NCI-H526 (cell line): ENCODE measurements at places on chromosomes 7 and 10.
A peak's percentile ranks its signal among the peaks of the same experiment; 100 is the strongest.

DNA sequence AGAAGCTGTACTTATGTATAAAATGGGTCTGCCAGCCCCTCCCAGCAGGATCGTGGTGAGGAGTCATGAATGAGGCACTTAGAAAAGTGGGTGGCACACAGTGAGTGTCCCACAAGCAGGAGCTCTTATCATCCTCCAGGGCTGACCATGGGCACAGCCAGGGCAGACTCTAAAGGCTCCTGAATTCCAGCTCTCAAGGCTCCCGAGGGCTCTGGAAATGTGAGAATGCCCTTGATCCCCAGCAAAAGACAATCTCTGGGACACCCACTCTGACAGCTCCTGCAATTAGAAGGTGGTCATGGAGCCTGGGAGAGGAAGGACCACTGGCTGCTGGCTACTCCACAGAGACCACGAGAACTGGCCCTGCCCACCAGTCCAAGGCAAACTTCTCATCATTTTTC lies 1.6 kb downstream of the VSTM4 start:
- no peak for DNase-seq

DNA sequence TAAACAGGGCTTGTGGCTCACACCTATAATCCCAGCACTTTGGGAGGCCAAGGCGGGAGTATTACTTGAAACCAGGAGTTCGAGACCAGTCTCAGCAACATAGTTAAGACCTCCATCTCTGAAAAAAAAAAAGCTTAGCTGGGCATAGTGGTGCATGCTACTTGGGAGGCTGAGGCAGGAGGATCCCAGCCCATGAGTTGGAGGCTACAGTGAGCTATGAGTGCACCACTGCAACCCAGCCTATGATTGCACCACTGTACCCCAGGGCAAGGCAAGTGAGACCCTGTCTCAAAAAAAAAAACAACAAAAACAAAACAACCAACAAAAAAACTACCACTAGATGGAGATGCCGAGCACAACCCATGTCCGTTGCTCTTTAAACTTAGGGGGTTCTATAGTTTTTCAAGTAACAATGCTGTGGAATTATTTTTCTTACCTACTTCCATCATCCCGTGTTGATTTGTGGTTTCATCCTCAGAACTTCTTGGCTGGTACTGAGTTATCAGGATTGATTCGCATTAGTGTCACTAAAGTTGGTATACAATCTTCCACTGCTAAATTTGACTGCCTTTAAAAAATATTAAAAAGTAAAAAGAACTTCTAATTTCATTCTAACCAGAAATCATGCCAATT lies 12.2 kb upstream of the REPIN1 start:
- DNase-seq, result peak; percentile 71

GRCh38 chr10:3770611-3771110 lies 14.3 kb downstream of the KLF6 start:
- DNase-seq, result no peak

- no peak for DNase-seq
Observed at GRCh38 chr10:119980956-119981750, 88.6 kb downstream of the SEC23IP start.

DNA sequence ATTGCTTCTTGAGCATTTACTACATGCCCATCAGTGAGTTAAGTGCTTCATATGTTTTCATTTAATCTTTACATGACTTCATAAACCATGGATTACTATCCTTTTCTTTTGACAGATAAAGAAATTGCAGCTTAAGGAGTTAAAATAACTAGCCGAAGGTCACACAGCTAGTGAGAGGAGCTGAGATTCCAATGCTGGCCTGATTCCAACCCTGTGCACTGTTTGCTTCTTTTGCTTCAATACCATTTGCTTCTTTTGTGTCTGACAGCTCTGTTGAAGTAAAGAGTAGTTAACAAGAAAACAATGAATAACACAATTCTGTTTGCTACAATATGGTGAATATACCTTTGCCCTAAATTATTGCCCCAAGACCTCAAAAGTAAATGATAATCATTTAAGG lies 132.4 kb downstream of the GRM3 start:
- DNase-seq, result no peak

DNA sequence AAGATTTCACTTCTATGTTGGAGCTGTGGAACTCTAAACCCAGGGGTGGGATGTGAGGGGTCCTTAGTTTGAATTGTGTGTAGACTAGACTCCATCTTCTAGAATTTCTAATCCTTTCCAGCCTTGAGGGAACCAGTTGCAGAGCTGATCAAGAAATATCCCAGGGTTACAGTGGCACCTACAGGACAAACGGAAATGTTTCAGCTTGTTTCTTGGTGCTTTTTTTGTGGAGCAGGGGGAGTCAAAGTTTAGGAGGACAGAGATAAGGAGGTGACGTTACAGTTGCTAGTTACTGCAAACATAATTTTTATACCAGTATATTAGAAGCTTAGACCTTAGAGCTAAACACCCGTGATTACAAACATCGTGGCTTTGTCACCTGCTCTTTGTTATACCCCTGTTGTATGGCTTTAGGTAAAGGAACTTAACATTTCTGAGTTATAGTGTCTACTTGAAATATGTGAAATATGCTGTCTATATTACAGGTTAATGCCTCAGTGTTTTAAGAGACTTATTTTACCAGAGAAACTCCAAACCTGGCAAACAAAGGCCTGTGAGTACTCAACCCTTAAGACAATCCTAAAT lies 84.5 kb upstream of the DYNC1I1 start:
- DNase-seq, result peak; percentile 38

DNA sequence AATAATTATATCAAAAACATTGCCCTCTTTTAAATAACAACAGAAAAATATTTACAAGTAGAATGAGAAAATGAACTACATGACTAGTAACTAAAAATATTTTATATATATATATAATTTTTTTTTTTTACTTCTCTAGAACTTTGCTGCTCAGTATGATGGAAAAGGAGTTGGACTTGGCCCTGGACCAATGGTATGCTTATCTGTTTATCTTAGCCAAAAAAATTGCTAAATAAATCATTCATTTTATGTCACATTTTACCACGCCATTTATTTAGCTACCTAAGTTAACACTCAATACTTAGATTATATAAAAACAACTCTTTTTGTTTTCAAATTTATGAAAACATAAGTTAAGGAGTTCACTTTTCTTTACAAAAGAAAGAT lies 6.7 kb downstream of the COL1A2 start:
- DNase-seq, result no peak

GRCh38 chr7:100888988-100889750 lies at the start of gene UFSP1:
Gene UFSP1, minus strand, starts transcription at chr7:100889715. Its CDS starts 444 bp downstream, at chr7:100889271.
- DNase-seq, result peak; percentile 82

GRCh38 chr10:112448888-112449287 lies 1.9 kb downstream of the VTI1A start:
- no peak for DNase-seq

DNA sequence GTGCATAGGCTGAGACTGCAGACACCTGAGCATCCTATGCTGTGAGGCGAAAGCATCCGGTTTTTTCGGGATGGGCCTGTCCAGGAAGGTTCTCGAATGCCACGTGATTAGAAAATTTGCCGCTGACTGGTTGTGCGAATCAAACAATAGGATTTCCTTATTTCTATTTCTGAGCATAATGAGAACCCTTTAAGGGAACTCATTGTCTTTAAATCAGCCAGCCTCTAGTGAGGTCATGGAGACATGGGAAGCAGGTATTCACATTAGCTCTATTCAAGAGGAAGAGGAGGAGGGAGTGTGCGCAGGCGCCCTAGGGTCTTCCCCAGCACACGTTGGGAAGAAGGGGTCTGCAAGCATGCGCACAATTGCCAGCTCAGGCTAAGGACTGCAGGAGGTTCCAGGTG lies 5.6 kb downstream of the GIMAP1 start:
- no peak for DNase-seq

GRCh38 chr10:103835096-103836050 lies 20.0 kb downstream of the SH3PXD2A start:
- DNase-seq, result no peak

DNA sequence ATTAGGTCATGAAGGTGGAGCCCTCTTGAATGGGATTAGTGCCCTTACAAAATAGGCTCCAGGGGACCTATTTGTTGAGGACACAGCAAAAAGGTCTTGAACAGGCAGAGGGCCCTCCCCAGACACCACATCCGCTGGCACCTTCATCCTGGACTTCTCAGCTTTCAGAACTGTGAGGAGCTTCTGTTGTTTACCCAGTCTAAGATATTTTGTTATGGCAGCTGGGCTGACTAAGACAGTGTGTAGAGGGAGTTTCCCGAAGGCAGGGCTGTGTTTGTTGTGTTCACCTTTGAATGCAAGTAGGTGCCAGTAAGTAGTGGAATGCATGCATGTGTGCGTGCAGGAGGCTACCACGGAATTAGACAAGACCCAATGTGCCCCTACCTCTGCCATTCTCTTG lies 106.7 kb downstream of the PTPRE start:
- DNase-seq, result no peak

- DNase-seq, result no peak
Observed at GRCh38 chr10:33754052-33754451, 419.6 kb upstream of the NRP1 start.

GRCh38 chr7:143245123-143245522 lies 18.1 kb upstream of the GSTK1 start:
- DNase-seq, result no peak

- no peak for DNase-seq
Observed at GRCh38 chr7:130091999-130092398, 21.7 kb downstream of the KLHDC10 start.
